ENCODE measurements at places on chromosomes 7 and 10. TPM values are rescaled to one million over a fixed set of nuclear protein-coding genes. Genes with fewer than 3 reads are reported as not detected.

GRCh38 chr10:103077491-103078308, 115.4 kb downstream of the NT5C2 start:
- DNase-seq: no peak
- H3K4me1 ChIP-seq: no peaks in the 10 kb centered on the region
- no peak overlapping the region for H3K27ac ChIP-seq

- peak overlapping the region; percentile 87 for H3K27ac ChIP-seq
- H3K4me1 ChIP-seq: peaks cover 55% of the 10 kb centered on the region
- no peaks in the 10 kb centered on the region for H3K27me3 ChIP-seq
- no peaks in the 10 kb centered on the region for H3K36me3 ChIP-seq
- DNase-seq: no peak
- H3K4me3 ChIP-seq: peak overlapping the region; percentile 85
Measured at GRCh38 chr7:55569797-55570196, 2.5 kb downstream of the VOPP1 start.

DNA sequence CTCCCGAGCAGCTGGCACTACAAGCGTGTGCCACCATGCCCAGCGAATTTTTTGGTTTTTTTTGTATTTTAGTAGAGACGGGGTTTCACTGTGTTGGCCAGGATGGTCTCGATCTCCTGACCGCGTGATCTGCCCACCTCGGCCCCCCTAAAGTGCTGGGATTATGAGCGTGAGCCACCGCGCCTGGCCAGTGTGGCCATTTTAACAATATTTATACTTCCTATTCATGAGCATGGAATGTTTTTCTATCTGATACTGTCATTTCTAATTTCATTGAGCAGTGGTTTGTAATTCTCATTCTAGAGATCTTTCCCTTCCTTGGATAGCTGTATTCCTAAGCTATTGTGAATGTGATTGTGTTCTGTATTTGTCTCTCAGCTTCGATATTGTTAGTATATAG, 96.2 kb downstream of the GLCCI1 start:
- 0 out of 2 replicates have a peak, but pooled peaks cover 3% of the 10 kb centered on the region for H3K36me3 ChIP-seq
- no peak overlapping the region for H3K4me3 ChIP-seq
- no peak for DNase-seq
- no peaks in the 10 kb centered on the region for H3K27me3 ChIP-seq
- peaks cover 18% of the 10 kb centered on the region for H3K4me1 ChIP-seq

- DNase-seq: no peak
- H3K36me3 ChIP-seq: no peaks in the 10 kb centered on the region
- H3K27me3 ChIP-seq: peaks cover 30% of the 10 kb centered on the region
- no peak overlapping the region for H3K4me3 ChIP-seq
- H3K27ac ChIP-seq: no peak overlapping the region
Measured at GRCh38 chr10:29372920-29373319, 84.0 kb downstream of the LYZL1 start.

C10orf62 gene
- not detected for total RNA-seq

CACNA2D1 gene
- total RNA-seq: 31.1 TPM

DNA sequence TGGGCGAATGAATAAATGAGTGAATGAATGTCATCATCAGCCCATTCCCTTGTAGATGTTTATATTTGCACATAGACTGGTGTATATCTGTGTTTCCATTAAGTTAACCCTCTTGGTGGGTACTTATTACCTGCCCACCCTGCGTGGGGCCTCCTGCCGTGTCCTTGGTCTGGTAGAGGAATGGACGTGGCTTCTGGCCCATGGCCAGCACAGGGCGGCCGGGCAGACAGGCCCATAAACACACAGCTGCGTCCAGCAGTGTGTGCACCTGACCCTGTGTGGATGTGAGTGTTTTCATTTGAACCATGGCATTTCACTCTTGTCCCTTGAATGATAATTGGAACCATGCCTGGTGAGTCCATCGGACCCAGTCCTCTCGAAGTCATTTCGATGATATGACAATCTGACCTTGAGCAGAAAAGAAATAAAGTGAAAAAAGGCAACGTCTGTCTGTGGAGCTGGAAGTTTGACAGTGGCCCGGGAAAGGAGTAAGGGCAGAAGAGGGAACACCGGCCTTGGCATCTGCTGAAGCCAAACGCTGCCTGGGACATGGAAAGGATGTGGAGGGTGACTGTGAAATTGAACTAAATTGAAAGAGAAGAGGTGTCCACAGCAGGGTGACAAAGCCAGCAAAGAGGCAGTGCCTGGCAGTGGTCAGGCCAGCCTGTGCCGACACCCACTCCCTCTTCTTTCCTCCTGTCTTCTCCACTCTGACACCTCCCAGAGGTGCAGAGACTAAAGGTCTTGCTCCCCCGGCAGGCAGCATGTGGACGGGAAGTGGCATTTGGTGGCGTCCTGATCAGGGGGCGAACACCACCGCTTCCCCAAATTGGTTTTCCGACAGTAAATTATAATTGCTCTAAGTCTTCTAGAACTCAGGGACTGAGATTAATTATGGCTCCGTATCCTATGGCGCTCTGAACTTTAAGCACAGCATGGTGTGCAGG, 199.0 kb upstream of the ZMIZ1 start:
- no peak overlapping the region for H3K27ac ChIP-seq
- H3K36me3 ChIP-seq: no peaks in the 10 kb centered on the region
- no peak for DNase-seq
- H3K4me1 ChIP-seq: no peaks in the 10 kb centered on the region
- H3K4me3 ChIP-seq: no peak overlapping the region
- H3K27me3 ChIP-seq: no peaks in the 10 kb centered on the region

- H3K4me3 ChIP-seq: peak overlapping the region; percentile 48
- H3K27ac ChIP-seq: peak overlapping the region; percentile 65
- H3K4me1 ChIP-seq: peaks cover 26% of the 10 kb centered on the region
- DNase-seq: peak; percentile 95
- H3K27me3 ChIP-seq: no peaks in the 10 kb centered on the region
Measured at GRCh38 chr7:30142710-30143109, 7.9 kb downstream of the MTURN start.

DNA sequence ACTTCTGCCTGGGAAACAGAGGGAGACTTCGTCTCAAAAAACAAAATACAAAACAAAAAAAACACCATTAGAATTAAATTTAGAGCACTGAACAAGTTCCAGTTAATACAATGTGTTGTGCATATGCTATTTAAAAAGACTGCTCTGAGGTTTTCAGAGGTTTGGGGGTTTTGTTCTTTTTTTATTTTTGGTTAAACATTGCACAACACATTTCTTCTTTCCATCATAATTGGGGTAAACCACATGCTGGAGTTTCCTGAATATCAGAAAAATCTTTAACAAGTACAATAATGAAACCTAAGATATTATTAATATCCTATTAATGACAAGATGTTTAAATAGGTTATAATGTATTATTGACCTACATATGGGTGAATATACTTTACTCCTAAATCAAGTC, 26.3 kb downstream of the IGF2BP3 start:
- no peak overlapping the region for H3K4me3 ChIP-seq
- no peaks in the 10 kb centered on the region for H3K36me3 ChIP-seq
- no peak for DNase-seq
- H3K27ac ChIP-seq: no peak overlapping the region
- no peaks in the 10 kb centered on the region for H3K27me3 ChIP-seq
- H3K4me1 ChIP-seq: 0 out of 2 replicates have a peak, but pooled peaks cover 5% of the 10 kb centered on the region

DNA sequence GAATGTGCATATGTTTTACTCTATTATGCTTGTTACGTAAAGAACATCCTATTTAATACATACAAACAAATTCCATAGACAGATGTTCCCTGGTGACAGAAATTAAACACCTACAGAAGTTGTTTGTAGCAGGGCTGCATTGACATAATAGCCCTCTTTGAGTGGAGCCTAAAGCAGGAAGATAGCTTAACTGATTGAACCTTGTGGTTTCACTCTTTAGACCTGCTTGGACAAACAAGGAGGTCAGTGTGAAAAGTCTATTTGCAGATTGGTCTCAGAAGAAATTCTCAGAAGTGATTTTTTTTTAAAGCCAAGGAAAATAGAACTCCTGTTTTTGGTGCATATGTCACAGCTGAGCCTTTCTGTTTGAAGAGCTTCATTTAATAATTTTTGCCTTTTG, 121.3 kb downstream of the PPP1R9A start:
- H3K27me3 ChIP-seq: no peaks in the 10 kb centered on the region
- H3K27ac ChIP-seq: no peak overlapping the region
- H3K4me1 ChIP-seq: no peaks in the 10 kb centered on the region
- H3K36me3 ChIP-seq: no peaks in the 10 kb centered on the region
- H3K4me3 ChIP-seq: no peak overlapping the region

DMBT1 gene
- not detected for total RNA-seq

GRCh38 chr10:43282881-43283280, 16.0 kb upstream of the RASGEF1A start:
- H3K27me3 ChIP-seq: peaks cover 6% of the 10 kb centered on the region
- H3K4me1 ChIP-seq: no peaks in the 10 kb centered on the region
- no peak overlapping the region for H3K4me3 ChIP-seq
- no peaks in the 10 kb centered on the region for H3K36me3 ChIP-seq
